ENCODE measurements at places on chromosomes 3 and 15.

DNA sequence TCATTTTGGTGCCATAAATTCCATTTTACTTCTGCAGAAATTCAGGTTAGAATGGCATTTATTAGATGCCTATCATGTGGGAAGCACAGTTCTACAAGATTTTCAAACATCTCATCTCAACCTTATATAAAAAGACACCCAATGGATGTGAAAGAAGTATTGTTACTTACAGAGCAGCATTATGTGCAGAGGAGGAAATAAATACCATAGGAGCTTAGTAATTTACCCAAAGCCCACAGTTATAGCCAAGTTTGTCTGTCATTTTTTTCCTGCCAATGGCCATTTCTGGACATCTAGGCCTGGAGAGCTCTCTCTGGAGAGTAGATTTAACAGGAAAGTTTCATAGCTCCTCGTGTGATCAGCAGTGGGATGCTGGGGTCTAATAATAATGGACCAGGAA is 659.4 kb upstream of the NAALADL2 start:
- DNase-seq = no peak

GRCh38 chr3:128395046-128395445 is 71.6 kb downstream of the DNAJB8 start:
- DNase-seq = no peak

DNA sequence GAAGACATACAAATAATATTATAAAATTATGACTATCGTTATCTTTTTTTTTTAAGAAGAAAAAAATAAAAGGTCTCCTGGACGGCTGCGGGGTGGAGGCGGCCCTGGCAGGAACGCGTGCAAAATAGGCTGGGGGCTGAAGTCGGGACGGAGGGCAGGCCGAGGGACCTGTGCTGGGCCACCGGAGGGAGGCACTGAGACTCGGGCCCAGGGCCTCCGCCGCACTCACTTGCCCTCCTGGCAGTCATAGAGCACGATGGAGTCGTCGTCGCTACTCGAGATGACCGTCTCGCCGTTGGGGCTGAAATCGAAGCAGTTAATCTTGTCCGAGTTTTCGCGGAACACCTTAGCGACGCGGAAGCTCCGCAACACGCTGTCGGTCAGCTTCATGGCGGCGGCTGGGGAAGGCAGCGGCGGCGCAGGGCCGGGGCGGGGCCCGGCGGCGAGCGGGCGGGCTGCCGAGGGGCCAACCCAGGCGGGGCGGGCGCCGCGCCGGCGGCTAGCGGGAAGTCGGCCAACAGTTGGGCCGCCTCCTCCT is 408 bp downstream of the WDR82 start:
- DNase-seq = no peak

GRCh38 chr15:75061272-75061671 is 37.9 kb downstream of the PPCDC start:
- no peak for DNase-seq

GRCh38 chr3:101851850-101852714 is 2.8 kb downstream of the NFKBIZ start:
- no peak for DNase-seq

DNA sequence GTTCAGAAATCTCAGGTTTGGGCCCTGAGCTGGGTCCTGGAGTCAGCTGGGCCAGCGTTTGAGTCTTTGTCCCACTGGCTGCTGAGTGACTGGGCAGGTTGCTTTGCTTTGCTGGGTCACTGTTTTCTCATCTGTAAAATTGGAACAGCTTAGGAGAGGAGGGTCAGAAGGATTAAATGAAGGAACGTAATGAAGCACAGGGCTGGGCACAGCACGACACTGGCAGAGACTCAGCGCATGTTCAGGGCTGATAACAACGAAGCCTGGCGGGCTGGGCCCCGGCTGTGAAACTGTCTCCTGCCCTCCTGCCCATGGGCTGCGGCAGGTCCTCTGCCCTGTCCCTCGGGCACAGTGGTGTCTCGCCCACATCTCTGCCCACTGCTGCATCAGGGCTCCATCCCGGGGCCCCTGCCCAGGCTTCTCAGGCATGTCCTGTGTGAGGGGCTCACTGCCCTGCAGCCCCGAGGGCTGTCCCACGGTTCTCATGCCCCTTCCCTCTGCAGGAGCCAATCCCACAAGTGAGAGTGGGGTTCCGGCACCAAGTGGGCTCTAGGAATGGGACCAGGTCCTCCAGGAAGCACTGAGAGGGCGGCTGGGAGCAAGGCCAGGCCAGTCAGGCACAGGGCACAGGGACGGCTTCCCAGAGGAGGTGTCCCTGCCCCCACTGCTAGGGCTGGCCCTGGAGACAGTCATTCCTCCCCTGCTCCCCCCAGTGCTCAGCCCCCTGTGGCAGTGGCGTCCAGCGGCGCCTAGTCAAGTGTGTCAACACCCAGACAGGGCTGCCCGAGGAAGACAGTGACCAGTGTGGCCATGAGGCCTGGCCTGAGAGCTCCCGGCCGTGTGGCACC is 88.0 kb downstream of the TBC1D2B start:
- no peak for DNase-seq

DNA sequence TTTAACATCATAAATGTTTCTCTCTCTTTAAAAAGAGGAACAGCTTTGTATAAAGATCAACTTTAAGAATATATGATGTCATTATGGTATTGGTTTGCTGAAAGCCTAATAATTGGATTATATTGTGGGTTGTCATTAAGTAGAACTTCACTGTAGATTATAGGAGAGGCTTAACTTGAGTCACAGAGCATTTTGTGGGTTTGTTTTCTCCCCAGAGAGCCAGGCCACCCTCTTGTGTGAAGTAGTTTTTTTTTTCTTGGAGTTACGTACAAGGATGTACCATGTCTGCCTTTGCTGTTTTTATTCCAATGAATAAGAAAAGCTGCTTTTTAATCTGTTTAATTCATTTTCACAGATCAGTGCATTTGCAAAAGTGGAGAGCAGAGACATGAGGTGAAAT is 354.8 kb upstream of the TBL1XR1 start:
- no peak for DNase-seq

DNA sequence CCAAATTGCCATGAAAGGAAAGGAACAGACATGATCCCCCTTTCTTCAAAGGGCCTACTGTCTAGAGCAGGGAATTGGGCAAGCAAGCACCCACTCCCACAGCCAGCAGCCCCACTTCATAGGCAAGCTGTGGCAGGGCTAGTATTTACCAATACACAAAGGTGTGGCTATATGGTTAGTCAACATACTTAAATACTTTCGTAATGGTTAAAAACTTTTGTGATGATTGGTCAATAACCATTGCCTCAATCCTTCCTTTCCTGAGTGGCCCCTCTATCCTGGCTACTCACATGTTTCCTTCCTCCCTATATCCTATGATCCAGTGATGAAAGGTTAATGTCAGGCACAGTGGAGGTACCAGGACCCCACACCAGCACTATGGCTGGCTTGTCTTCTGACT is 30.1 kb upstream of the ARL8B start:
- DNase-seq = no peak

DNA sequence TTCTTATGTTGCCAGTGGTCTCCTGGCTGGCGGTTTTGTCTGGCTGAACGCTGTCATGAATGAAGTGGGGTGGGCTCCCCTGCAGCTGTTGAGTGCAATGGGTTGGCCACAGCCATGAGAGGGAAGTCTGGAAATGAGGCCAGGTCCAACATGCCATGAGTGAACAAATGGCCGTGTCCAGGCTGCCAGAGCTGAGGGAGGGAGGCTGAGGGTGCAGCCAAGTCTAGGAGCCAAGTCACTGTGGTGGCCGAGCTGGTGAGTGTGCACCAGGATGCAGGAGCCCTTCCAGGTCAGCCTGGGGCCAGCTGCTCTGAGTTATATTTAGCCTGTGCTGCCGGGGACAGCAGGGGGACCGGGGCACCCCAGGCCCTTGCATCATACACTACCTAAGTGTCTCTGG is 24.7 kb upstream of the PRR23E start:
- no peak for DNase-seq

- no peak for DNase-seq
Measured at GRCh38 chr3:112001526-112001925, 2.8 kb downstream of the TAGLN3 start.

Data from activated T-cell treated with anti-CD3 and anti-CD28 coated beads, Interleukin-2, amount 50 U/mL, for 24 hours (primary cell).